ENCODE measurements at places on chromosomes 7 and 10.

DNA sequence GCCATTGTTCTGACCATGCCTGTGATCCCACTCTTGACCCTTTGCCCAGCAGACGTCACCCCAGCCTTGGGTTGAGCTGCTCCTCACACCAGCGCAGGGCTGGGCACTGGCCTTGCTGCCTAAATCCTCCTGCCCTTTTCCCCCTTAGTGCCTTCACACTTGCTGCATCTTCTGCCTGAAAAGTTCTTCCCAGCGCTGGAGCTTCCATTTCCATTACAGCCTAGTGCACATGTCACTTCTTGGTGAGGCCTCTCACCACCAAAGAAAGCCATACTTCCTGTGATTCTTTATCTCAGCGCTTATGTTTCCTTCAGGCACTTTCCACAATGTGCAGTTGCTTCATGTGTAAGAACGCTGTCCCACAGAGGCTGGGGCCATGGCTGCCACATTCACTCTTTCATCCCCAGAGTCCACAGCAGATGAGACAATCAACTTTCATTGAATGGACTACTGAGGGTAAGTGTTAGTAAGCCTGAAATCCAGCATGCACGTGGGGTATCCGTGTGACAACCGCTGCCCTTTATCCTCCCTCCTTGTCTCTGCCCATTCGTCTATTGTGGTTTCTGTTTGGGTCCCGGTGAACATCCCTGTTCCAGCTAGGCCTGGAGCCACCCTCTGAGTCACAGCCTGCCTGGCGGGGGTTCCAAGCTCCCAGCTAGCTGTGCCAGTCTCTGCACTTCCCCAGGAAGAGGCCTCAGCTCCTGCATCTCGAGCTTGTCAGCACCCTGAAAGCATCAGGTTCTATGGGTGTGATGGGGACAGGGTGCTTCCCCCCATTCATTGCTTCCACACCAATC, 37.3 kb downstream of the ADRA2A start:
- DNase-seq = no peak

- peak; percentile 59 for DNase-seq
These were observed 84.2 kb downstream of the C10orf105 start for GRCh38 chr10:71635251-71635866.

DNA sequence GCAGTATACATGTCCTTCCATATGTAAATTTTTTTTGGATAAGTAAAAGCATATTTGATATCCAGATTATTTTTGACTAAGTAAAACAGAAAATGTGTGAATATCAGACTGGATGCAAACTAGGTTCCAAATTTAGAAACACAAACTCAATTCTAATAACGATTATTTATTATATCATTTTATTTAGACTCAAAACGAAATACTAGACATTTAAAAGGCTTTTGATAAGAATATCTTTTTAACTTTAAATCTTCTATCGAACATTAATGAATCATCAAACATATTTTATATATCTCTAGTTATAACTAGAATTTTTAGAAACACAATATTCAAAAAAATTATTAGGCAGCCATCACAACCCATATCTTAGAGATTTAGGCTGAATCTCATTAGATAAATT, 195.2 kb upstream of the KCND2 start:
- DNase-seq = no peak

- DNase-seq = no peak
These were observed 36.8 kb downstream of the CLRN3 start for GRCh38 chr10:127855976-127856375.

DNA sequence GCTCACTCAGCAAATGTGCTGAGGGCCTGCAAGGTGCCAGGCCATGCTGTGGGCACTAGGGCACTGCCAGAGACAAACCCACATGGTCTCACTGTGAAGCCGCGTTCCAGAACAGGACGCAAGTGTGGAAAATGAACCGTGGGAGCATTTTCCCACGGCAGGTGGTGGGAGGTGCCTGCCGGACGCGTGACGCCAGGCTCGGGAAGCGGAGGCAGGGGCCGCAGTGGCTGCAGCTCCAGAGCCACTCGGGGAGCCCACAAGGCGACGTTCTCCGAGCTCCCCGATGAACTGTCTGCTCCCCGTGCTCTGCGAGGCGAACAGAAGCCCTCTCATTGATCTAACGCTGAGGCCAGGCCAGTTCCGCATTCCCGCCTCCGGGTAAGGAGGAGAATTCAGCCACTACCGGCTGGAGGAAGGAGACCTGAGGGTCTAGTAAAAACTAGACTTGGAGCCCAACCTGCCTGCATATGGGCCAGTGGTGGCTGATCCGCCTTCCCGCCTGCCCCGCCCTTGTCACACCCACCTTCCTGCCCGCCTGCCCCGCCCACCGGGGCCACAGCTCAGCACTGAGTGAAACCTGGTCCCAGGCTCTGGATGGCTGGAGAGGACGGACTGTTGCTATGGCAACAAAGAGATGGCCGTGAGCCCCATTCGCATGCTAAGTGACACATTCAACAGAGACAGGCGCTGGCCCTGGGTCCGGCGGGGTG, 13.1 kb downstream of the ADGRA1 start:
- DNase-seq = no peak

DNA sequence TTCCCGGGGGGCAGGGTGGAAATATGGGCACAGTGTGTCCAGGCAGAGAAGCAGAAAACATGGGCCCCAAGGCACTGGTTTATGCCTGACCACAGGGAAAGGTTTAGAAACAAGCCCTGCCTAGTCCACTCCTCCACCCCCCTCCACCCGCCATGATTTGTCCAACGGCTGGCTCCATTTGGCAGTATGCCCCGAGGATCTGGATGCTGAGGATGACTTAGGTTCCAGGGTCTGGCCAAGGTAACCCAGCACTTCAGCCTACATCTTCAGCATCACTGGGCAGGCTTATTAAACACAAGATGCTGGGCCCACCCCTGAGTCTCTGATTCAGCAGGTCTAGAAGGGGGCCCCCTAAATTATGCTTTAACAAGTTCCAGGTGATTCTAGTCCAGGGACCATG, 121.9 kb downstream of the RALA start:
- DNase-seq = no peak

DNA sequence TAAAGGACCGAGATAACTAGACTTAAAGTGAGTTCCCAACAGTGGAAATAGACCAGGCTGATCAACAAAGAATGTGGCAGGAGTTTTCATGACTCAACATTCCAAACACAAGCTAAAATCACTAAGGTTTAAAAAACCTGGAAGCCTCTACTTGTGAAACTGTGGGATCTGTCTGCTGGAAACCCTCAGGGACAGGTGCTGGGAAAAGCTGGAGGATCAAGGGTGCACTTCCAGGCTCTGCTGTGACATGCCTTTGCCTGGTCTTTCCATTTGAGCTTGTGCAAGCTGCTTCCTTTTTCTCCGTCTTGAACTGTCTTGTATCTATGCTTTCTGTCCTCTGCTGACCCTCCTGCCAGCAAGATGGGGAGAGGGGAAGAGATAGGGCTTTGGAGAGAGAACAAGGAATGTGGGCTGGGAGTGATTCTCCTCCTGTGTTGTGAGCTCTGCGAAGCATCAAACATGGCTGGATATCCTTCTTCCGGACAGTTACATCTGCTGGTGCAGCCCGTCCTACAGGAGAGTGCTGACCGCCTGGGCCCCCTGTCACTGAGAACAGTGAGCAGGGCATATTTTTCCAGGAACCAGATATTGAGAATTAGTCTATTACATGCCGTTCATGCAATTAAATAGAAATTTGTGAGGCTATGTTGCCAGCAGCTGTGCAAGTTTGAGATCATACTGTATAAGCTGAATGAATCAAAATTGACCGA, 25.5 kb downstream of the ARHGAP22 start:
- DNase-seq = no peak

DNA sequence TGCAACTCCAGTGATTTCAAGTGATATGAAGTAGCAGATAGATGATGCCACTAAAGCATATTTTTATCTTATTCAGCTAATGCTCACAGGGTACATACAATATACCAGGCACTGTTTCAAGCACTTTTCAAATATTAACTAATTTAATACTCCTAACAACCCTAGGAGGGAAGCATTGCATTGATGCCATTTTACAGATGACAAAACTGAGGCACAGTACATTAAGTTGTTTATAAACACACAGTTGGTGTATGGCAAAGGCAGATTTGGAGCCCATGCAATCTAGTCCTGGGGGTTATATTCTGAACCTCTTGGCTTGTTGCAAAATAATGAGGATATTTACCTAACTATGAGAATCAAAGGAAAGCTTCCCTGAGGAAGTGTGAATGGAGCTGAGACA, 371.0 kb downstream of the SFMBT2 start:
- DNase-seq = no peak

DNA sequence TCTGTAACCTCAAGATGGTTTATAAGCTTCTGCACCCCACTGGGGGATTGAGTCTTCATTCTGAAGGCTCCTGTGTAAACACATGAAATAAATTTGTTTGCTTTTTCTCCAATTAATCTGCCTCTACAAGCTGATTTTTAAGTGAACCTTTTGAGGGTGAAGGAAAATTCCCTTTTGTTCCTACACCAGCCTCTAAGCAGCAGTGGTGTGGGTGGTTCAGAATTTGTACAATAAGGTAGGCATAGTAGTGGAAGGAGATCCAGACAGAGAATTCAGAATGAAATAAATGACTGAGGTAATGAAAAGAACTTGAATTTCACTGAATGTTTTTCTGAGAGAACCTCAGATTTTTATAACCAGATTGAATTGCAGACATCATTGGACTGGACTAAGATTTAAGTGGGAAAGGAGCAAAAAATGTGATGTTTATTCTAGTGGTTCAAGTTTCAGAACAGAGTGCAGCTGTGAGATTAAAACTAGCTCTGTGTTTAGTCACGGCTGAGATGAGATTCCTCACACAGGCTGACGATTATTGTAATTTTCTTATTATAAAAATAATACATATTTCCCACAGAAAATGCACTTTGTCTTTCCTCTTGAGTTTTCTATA, 1162.2 kb downstream of the TYW1 start:
- no peak for DNase-seq

DNA sequence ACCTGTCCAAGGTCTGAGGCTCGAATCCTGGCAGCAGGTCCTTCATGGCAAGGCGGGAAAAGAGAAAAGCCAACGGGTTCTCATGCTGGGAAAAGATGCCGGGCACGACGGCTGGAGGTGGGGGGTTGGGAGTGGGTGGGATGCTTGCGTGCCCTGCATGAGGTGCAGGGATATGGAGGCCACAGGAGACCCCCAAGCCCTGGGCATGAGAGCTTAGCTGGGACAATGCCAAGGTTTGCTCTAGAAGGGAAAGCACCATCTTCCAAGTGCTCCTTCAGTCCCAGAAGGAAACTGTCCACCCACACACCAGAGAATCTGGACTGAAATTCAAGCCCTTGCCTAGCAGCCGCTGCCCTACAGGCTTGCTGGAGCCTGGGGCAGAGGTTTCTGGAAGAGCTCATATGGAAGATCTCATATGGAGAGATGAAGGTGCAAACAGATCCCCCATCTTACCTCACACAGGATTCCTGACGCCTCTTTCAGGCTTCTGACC, 64.3 kb downstream of the ZRANB1 start:
- DNase-seq = no peak

GRCh38 chr10:102231357-102232318, 5.5 kb downstream of the ELOVL3 start:
- peak; percentile 51 for DNase-seq

- no peak for DNase-seq
These were observed 90.0 kb downstream of the TFEC start for GRCh38 chr7:115940460-115941060.

DNA sequence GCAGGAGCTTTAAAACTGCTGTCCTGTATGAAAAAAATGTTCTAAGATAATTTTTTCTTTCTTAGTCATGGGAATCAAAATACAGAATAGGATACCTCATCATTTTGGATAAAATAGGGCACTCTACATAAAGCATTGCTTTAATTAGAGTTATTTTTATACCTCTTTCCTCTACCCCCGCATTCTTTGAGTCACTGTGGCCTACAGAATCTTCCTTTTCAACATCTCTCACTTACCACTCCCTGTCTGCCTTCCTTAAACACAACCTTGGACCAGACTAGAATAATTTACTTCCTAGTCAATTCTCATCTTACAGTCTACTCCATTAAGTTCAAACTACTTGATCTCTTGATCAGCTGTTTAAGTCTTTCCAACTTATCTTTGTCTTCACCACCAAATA, 462.3 kb downstream of the PHTF2 start:
- DNase-seq = no peak

DNA sequence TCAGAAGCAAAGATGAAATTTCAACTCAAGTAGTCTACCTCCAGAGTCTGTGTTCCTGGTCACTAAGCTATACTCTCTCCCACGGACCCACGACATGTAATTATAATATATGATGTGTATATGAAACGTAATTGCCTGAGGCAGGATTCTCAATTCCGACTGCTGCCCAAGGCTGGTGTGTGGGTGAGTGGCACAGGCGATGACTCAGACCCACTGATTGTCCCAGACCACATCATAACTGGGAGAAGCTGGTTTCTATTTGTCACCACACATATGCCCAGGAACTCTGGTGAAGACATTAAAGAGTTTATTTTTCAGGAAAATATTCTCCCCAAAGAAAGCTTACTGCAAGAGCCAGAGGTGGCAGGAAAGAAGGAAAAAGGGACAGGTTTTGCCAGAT, 219.3 kb downstream of the JAZF1 start:
- DNase-seq = no peak

GRCh38 chr10:132463333-132464255, 66.6 kb downstream of the PWWP2B start:
- no peak for DNase-seq

DNA sequence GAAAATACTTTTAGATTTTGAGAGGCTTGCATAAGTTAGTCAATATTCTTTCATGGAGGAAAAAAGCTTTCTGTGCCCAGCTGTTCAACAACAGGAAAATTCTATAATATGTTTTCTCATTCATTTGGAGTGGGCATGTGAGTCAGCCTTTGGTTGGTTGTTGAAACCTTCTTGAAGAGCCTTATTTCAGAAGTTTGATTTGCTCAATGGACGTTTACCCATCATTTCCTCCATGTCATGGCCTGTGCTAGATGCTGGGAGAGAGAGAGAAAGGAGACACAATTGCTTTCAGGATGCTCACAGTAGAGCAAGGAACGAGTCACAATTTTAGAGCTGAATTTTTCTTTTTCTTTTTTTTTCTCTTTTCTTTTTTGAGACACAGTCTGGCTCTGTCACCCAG, 181.7 kb downstream of the PRKCQ start:
- DNase-seq = no peak

- no peak for DNase-seq
These were observed 103.9 kb downstream of the CUBN start for GRCh38 chr10:17025444-17026295.

GRCh38 chr7:114806590-114807162, 115.2 kb upstream of the MDFIC start:
- peak; percentile 9 for DNase-seq

All from WERI-Rb-1 (cell line).